ENCODE measurements at places on chromosomes 3 and 15.

- peak; percentile 74 for DNase-seq
Measured at GRCh38 chr15:78859971-78860719, 12.5 kb upstream of the MORF4L1 start.

DNA sequence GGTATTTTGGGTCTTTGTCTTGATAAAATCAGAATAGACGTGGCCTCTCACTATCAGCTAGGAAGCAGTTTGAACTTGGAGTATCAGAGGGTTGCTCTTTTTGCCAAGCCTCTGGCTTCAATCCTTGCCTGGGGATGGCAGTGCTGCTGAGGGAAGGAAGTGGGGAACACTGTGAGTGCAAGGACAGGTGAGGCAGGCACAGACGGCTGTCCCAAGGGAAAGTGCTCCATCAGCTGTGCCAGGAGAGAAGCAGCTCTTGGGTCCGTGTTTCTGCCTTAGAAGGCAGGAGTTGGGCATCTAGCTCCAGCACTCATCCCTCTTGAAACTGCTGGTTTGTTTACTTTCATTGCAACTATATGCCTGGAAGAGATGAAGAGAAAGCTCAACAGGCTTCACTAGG, 33.2 kb downstream of the PML start:
- DNase-seq: no peak

DNA sequence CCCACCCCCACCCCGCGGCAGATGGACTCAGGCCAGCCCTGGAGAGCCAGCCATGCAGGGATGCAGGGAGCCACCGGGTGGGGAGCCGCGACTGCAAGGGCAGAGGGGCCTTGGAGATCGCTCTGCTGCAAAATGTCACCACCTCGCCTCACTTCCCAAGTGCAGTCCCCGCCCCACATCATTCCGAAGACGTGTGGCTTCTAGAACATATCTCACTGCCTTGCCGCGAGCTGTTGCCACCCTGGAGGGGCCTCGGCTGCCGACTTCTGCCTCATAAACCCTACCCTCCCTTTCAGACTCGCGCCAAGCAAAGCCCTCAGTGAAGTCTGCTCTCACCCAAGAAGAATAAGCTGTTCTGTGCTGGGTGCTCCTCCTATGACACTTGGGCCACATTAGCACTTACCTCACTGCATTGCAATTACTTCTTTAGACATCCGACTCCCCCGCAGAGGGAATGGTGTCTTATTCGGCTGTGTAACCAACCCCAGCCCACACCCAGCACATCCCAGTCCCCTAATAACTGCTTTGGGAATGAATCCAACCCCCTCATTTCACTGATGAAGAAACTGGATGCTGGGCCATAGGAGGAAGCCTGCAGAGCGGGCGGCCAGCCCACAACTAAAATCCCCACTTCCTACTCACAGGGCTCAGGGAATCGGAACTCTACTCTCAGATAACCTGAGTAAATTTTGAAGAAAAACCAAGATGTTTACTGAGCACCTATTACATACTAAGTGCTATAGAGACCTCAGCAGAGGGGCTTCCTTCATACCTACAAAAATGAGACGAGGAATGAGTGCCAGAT, 8.6 kb downstream of the TLE3 start:
- DNase-seq: no peak

DNA sequence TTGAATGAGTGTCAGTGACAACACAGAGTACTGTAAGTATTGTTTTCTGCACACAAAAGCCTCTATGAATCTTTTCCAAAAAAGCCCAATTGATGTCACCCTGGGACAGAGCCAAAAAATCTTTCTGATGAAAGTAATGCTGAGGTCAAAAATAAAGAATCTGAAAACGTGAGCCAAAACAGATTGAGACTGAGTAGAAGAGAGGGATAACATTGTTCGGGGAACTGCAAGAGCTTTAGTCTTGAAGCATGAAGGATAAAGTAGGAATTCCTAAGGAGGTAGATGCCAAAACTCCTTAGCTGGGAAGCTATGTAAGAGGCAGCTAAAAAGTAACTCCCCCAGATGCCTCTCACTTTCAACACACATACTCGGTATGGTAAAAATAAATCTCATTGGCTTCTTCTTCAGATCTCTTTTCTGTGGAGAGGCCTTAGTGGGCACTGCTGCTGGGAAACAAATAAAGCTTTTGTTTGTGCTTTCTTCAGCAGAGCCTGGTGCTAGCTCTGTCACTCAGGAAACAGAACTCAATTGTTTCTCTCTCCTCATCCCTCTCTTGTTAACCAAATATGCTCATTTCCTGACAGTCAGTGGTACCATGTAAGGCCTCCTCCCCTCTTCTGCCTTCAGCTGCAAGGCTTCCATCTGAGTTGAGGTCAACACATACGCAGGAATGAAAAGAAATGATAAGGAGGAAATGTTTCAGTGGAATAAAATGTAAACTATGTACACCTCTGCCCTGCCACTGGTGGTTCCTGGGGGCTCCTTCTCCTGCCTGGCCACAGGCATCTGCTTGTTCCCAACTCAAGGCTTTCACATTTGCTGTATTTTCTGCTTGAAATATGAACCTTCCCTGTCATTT, 58.1 kb downstream of the CD200 start:
- DNase-seq: no peak

GRCh38 chr3:15313461-15313860, 18.9 kb downstream of the SH3BP5 start:
- no peak for DNase-seq

- no peak for DNase-seq
Measured at GRCh38 chr3:183878071-183878470, 6.6 kb downstream of the PARL start.

DNA sequence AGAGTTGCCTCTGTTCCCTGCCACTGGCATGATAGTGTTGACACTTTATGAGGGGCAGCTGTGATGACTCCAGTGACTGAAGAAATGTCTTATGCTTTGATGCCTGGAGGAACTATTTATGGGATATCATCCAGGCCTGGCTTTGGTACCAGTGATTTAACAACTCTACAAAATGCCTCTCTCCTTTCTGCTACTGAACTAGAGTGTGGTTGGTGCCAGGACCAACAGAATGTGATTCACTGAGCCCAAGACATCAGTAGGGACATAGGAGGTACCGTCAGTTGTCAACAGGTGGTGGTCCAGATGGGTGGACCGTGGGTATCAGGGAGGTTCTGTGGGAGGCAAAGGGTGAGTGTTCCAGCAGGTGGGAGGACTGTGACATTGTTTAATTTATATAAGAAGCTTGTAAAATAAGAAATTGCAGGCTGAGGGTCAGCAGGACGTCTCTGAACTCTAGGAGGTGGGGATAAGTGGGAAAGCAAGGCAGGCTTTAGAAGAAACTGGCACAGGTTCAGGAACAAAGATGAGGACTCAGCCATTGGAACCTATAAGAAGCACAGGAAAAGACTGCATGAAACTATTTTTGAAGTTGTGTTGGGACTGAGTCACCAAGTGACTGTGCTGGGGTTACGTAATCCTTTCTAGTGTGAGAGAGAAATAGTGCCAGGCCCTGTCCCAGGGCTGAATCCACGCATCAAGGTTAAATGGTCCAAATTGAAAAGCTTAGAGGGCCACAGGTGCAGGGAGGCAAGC, 28.5 kb upstream of the SLC7A14 start:
- DNase-seq: peak; percentile 29

DNA sequence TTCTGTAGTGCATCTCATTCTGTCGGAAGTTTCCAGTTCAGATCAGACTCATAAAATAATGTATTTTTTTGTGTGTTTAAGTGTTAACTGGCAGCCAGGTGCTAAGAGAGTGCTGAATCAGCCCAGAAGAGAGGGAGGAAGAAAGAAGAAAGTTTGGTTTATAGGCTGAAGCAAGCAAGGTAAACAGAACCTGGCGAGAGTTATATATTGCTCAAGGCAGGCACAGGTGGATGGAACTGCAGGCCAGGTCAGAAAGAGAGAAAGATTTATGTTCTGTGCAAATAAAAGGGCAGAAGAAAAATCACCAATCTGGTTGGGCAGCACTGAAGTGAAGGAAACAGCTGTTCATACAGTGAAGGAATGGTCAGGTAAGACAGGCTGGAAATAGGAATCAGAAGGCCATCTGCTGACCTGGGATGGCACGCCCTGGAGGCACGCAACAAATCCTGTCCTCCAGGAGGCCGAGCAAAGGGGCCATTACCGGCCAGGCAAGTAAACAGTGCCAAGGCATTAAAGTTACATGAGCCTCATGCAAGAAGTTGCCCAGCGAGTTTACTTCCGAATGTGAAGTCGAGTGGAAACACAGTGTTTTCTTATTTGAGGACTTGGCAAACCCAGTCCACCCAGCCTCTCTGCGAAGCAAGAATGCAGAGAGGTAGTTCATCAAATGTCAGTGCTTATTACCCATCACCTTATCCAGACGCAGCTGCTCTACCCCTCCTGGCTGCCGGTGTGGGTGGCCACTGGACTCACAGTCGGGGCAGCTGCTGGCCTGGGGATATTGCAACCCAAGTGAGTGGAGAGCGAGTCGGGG, 309.8 kb downstream of the VPS13C start:
- DNase-seq: no peak
